ENCODE measurements at places on chromosomes 4 and X.

DNA sequence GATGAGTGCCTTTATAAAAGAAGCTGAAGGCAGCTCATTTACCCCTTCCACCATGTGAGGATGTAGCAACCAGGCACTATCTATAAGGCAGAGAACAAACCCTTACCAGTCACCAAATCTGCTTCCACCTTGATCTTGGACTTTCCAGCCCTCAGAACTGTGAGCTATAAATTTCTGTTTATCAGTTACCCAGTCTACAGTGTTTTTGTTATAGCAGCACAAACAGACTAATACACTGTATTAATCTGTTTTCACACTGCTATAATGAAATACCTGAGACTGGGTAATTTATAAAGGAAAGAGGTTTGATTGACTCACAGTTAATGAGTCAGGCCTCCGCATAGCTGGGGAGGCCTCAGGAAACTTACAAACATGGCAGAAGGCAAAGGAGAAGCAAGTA lies 91.2 kb downstream of the SOWAHB start:
- DNase-seq = no peak

DNA sequence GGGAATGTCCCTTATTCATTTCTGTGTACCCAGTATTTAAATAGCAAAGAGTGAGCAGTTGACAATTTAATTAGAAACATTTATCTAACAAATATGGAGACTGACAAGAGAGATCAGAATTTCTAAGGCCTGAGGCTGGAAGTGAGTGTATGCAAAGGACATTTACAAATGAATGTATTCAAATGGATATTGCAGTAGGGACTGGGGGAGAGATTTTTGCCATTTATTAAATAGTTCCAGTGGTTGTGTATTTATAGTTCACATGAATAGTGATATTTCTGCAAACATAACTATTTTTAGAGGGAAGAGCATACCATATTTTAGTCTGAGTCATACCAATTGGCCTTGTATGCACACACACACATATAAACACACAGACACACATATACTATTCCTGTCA lies 592.4 kb downstream of the GLUD2 start:
- no peak for DNase-seq

DNA sequence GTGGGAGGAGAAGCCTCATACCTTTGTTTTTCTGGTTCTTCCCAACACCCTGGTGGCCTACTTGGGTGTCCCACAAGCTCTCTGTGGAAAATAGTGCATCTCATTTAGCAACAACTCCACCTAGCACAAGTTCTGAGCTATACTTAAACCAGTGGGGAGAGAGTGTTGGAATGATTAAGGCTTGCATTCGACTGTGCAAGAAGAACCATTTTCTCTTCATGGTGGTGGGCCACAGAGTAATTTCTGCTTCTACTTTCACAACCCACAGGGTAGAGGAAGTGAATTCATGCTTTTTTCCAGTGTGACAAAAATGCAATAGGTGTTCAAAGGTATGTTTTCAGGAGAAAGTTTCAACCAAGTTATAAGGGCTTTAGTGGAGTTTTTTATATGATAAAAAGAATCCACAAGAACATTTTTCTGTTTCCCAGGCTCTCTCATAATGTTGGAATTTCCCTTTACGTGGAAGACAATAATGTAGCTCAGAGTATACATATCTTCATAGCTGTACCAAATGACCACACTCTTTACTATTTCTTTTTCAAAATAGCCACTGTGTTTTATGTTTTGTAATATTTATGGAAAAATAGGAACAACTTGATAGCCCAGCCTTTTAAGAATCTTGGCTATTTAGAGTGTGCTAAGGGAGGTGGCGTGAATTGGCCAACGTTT lies 80.3 kb upstream of the HHIP start:
- DNase-seq = no peak

- no peak for DNase-seq
Observed at GRCh38 chr4:114077610-114078009, 98.2 kb upstream of the ARSJ start.

- DNase-seq = no peak
Observed at GRCh38 chrX:29992083-29992482, 223.3 kb upstream of the MAGEB2 start.

DNA sequence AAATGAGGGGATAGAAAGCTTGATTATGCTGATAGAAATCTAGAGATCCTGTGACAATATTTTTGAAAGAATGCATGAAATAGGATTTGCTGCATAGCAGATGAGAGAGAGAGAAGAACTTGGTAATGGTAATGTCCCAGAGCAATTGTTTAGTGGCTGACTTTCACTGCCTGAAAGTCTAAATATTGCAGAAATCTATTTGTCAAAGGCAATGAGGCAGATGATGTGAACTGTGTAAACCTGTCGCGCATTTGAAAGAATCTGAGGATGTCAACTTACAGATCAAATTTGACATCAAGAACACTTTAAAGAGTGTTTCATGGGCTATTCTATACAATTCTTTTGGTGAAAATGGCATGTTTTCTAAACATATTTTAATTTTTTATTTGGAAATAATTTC lies 133.6 kb downstream of the GPM6A start:
- no peak for DNase-seq

DNA sequence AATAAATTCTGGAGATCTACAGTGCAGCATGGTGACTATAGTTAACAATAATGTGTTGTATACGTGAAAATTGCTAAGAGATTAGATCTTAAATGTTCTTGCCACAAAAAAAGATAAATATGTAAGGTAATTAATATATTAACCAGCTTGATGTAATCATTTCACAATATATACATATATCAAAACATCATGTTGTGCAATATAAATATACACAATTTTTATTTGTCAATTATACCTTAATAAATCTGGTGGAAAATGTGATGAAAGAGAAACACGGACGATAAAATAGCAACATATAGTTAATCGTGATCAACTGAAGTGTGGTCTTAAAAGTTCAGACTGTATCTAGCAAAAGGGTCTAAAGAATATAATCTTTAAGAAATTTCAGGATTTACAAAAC lies 16.5 kb upstream of the NDNF start:
- DNase-seq = no peak

DNA sequence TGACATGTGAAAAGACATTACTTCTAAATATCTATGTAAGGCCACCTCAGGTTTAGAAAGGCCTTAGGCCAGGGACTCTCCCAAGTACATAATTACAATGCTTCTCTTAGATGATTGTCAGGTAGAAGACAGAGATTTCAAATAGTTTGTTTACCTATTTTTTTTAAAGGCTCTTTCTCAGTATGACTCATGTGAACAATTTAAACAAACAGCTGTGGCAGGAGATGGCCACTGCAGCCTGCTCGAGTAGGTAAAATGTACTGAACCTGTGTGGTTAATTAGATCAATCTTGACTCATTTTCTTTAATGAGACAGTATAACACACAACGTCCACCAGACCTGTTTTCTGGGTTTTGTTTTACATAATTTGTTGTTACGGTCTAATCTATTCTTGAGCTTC lies 50.2 kb downstream of the LEF1 start:
- peak; percentile 42 for DNase-seq

GRCh38 chr4:21113496-21114223 lies 413.4 kb downstream of the PACRGL start:
- no peak for DNase-seq

DNA sequence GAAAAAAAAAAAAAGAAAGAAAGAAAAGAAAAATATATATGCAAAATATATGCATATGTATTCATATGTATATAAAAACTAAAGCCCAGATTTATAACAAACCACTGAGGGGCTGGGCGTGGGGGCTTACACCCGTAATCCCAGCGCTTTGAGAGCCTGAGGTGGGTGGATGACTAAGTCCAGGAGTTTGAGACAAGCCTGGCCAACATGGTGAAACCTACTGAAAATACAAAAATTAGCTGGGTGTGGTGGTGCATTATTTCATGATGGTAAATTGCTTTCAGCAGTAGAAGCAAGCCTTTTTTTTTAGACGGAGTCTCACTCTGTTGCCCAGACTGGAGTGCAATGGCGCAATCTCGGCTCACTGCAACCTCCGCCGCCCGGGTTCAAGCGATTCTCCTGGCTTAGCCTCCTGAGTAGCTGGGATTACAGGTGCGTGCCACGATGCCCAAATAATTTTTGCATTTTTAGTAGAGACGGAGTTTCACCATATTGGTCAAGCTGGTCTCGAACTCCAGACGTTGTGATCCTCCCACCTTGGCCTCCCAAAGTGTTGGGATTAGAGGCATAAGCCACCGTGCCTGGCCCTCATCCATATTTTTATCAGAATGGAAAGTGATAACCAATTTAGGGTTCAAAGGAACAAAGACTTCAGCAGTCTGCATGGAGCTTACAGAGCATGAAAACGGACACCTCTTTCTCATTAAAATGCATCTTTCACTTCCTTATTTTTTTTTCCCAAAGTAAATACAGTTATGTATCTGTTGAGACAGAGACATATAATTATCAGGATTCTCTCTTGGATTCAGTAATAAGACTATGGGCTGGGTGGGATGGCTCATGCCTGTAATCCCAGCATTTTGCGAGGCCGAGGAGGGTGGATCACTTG lies 27.7 kb upstream of the MOB1B start:
- DNase-seq = no peak

DNA sequence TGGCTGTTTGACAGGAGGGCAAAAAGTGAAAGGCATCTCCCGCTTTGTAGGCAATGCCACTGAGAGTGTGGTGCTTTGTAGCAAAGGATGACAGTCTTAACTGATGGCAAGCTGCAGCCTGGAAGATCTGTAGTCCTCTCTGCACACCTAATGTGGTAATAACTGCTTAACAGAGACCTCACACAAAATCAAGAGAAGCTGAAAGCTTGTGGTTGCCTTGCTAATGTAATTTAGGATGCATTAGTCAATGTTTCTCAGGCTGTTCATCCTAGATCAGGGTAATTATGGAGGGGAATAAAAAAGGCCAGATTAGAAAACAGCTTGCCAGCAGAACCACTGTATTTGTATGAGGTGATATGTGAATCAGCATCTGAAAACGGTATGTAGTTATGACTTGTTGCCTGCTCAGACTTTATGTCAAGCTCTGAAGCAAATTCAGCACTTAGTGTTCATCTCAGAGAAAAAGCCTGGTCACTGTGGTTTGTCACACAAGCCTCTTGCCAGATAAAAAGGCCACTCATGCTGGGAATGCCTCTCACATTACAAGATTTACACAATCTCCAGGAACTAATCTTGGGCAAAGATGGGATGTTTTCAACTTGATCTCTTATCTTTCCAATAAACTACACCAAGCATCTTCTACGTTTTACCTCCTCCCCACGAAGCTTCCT lies 130.8 kb downstream of the ENOX2 start:
- DNase-seq = no peak
